Upper lobe of left lung (tissue), 6 donors: ENCODE measurements at places on chromosomes 1 and 21. TPM values are rescaled to one million over a fixed set of nuclear protein-coding genes. Genes with fewer than 3 reads are reported as not detected.

The HCN3 gene
- total RNA-seq: 4.1 TPM

- DNase-seq: no peak
These were observed 4.5 kb upstream of the IER5 start for GRCh38 chr1:181083842-181084605.

The UBE4B gene
- 37.5 TPM for total RNA-seq

The ISG15 gene
- 80.4 TPM for total RNA-seq

The EDARADD gene
- total RNA-seq: 2.6 TPM

DNA sequence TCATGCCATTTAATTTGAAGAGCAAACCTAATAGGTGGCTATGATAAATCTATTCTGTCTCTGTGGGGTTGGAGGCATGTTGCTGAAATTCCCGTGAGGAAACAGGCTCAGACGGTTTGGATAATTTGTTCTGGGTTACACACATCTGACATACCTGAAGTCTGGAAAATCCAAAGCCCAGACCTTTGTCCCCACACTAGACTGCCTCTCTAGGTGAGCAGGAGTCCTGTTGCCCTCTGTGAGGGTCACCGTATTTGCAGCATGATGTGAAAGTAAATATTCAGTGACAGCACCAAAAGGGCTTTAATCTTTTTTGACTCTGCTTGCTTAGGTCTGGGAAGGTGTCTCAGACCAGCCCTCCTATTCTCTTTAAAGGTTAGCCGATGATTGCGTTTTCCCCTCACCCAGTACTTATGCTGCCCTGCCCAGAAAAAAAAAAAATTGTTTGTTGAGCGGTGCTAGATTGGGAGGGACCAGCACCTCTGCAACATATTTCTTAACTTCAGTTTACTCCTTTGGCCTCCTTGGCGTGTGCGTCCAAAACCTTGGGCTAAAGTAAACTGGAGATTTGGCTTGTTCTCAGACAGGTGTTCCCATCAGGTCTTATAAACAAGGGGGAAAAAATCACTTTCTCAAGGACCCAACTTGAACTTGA is 67.0 kb downstream of the CACHD1 start:
- peak; percentile 54 for DNase-seq

The CELA3B gene
- not detected for total RNA-seq

The DPT gene
- total RNA-seq: 22.4 TPM
